Dermis blood vessel endothelial cell (primary cell): ENCODE measurements at places on chromosomes 12 and 14. TPM values are rescaled to one million over a fixed set of nuclear protein-coding genes. Genes with fewer than 3 reads are reported as not detected.

The SLC25A3 gene
- total RNA-seq = 657 and 845 TPM in 2 replicates

The BEGAIN gene
- total RNA-seq = 0.17 and 0.37 TPM in 2 replicates

The TAS2R9 gene
- total RNA-seq = not detected in 2 replicates

The GLI1 gene
- 0.17 and 0.47 TPM in 2 replicates for total RNA-seq

The KRT6C gene
- total RNA-seq = not detected in 2 replicates

The SDR9C7 gene
- not detected in 2 replicates for total RNA-seq

The C12orf54 gene
- not detected in 2 replicates for total RNA-seq

The AP5M1 gene
- 23.7 and 38.9 TPM in 2 replicates for total RNA-seq

The IGF1 gene
- 0.34 and 1.0 TPM in 2 replicates for total RNA-seq

The PAPLN gene
- total RNA-seq = 30.6 and 60.1 TPM in 2 replicates

The NOVA1 gene
- total RNA-seq = under 0.01 and 0.05 TPM in 2 replicates

The ANKRD33 gene
- 0.19 TPM in 1 of 2 replicates, not detected in the other for total RNA-seq

The NID2 gene
- 19.6 and 39.2 TPM in 2 replicates for total RNA-seq

The TSHR gene
- not detected in 2 replicates for total RNA-seq

The CLEC4A gene
- 0.19 TPM in 1 of 2 replicates, not detected in the other for total RNA-seq

The OR4E2 gene
- total RNA-seq = not detected in 2 replicates
